ENCODE measurements at places on chromosomes 16 and 17.
A peak's percentile ranks its signal among the peaks of the same experiment; 100 is the strongest.

- no peak for DNase-seq
Measured at GRCh38 chr17:8442310-8442709, 6.6 kb downstream of the NDEL1 start.

- DNase-seq: no peak
Measured at GRCh38 chr17:27442702-27443101, 13.5 kb upstream of the KSR1 start.

GRCh38 chr17:73271072-73271471, 9.4 kb upstream of the CPSF4L start:
- no peak for DNase-seq

DNA sequence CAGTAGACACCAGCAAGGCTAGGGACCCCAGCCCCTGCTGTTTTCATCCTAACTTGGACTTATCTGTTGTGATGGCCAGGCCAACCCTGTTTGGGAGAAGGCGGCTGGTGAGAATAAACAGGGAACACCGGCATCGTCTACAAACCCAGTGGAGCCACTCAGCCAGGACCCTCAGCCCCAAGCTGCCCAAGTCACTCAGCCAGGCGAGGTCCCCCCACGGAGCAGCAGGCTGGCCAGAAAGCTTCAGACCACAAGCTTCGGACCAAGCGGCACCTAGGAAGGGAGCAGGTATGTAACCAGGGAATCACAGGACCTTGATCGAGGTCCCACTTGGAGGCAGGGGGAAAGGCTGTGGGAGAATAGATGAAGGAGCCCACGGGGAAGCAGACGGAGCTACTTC, 23.4 kb downstream of the RBFOX3 start:
- no peak for DNase-seq

- DNase-seq: no peak
Measured at GRCh38 chr17:42155614-42156045, 841 bp upstream of the RAB5C start.

DNA sequence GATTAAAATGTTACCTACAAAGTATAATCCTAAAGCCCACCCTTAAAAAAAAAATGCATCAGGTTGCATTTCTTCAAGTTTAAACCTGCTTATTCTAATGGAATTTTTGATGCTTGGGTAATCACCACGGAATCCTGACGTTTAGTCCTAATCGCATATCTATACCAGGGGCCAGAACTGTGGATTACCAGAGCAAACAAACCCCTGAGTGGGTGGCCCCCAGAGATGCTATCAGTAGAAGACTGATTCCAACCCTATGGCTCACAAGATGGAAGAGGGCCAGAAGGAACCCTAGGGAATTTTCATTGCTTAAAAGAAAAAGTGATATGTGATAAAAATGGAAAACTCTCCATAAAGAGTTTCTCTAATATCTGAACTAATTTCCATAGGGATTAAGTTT, 152.2 kb upstream of the NOG start:
- DNase-seq: peak; percentile 33

DNA sequence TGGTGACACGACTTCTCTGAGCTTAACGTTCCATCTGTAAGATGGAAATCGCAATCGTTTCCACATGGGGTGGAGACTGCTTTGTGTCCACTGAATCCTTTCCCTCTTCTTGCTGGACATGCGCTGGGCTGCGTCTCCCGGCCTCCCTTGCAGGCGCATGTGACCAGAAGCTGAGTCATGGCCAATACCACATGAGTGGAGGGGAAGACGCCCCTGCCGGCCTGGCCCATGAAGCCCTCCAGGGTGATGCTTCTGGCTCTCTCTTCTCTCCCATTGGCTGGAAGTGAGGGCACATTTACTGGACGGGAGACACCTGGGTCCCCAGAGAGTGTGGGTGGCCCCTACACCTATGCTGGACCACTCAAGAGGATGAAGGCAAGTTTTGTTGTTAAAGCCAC, 71.1 kb downstream of the DYNLRB2 start:
- no peak for DNase-seq

GRCh38 chr17:69062860-69063581, 2.3 kb upstream of the ABCA9 start:
- DNase-seq: no peak

- peak; percentile 44 for DNase-seq
Measured at GRCh38 chr17:66437476-66438026, 135.1 kb downstream of the PRKCA start.

DNA sequence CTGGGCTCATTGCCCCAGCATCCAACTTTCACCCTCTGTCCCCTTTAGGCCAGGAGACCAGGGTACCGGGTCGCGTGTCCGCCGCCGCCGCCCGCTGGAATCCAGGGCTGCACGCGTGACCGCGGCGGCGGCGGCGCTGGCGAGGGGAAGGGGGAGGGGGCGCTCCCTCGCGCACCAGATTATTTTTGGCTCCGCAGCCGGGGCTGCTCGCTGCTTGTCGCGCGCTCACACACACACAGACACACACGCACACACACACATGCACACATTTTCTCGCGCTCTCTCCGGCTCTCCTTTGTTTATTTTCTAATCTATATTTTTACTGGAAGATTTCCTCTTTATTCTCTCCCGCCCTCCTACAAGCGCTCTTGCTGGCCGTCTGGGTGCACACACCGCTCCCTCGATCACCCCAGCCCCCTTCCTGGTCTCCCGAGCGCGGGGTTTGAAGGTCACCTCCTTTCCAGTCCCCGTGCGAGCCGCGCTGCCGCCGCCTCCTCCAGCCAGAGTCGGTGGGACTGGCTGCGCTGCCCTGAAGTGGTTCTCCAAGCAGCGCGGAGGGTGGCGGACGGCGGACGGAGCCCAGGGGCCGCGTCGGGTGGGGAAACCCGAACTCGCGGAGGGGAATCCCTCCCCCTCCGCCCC, 921.4 kb upstream of the EEF2KMT start:
- DNase-seq: no peak

- peak; percentile 84 for DNase-seq
Measured at GRCh38 chr16:82062645-82063058, 27.6 kb downstream of the HSD17B2 start.

DNA sequence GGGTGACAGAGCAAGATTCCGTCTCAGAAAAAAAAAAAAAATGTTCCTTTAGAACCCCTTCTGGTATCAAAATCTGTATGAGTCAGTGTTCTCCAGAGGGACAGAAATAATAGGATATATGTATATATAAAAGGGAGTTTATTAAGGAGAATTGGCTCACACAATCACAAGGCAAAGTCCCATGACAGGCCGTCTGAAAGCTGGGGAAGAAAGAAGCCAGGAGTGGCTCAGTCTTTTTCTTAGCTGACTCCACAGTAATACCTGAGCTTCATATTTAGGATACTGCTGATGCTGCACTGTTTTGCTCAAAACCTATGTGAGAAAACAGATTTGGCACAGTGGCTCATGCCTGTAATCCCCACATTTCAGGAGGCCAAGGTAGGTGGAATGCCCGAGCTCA, 22.5 kb downstream of the ZZEF1 start:
- DNase-seq: no peak

DNA sequence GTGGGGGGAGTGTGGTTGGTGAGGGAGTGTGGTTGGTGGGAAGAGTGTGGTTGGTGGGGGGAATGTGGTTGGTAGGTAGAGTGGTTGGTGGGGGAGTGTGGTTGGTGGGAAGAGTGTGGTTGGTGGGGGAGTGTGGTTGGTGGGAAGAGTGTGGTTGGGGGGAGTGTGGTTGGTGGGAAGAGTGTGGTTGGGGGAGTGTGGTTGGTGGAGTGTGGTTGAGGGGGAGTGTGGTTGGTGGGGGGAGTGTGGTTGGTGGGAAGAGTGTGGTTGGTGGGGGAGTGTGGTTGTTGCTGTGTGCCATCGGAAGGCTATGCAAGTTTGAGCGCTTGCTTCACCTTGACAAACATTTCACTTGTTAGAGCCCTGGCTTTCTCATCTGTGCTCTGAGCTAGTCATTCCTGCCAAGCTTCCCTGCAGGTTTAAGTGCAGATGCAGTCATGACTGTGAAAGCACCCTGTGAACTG, 20.1 kb downstream of the MINK1 start:
- DNase-seq: no peak

DNA sequence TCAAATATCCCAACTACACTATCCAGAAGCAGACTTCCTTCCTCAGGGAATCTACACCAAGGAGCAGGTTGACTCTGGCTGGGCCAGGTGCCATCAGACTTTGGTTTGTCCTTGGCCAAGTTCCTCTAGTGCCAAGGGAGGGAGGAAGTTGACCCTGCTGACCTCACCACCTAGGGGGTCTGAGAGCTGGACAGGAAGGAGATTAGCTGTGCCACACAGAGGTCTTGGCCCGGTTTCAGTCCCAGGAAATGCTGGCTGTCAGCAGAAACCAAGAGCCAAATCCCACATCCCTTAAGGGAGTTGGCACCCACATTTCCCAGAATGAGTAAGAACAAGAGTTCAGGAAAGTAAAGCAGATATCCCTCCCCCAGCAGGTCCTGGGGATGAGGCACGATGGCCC, 178.2 kb downstream of the SALL1 start:
- no peak for DNase-seq
